ENCODE measurements at places on chromosomes 6 and 20. TPM values are rescaled to one million over a fixed set of nuclear protein-coding genes. Genes with fewer than 3 reads are reported as not detected.

SALL4 gene
- total RNA-seq = 0.43 TPM

ADIG gene
- total RNA-seq = not detected

NKAIN2 gene
- not detected for total RNA-seq

DNAAF9 gene
- 24.8 TPM for total RNA-seq
